Left cardiac atrium (tissue), 4 donors: ENCODE measurements at places on chromosomes 3 and 15. TPM values are rescaled to one million over a fixed set of nuclear protein-coding genes. Genes with fewer than 3 reads are reported as not detected.

- no peak for DNase-seq
These were observed 931.9 kb downstream of the IGSF11 start for GRCh38 chr3:118102737-118103136.

GRCh38 chr15:30956216-30957124 is 35.0 kb downstream of the MTMR10 start:
- DNase-seq, result no peak

- DNase-seq, result peak; percentile 90
These were observed 23.6 kb downstream of the SEC61A1 start for GRCh38 chr3:128075522-128076482.

- no peak for DNase-seq
These were observed 294.0 kb downstream of the SOX2 start for GRCh38 chr3:182005701-182006100.

DNA sequence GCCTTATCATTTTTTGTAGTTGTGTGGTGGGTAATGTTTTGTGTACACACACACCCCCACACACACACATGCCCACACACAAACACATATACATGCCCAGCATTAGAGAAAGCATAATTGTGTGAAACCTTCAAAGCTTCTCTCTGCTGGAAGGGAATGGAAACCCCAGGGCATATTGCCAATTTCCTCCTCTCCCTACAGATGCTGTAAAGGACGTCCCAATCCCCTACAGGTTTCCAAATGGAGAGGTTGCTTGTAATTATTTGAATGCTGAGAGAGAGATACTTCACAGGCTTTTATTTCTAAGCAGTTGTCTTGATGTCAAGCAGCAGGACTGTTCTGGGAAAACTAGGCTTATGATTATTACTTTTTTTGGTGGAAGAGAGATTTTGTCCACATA is 23.0 kb upstream of the CCK start:
- DNase-seq, result no peak

The CFAP100 gene
- total RNA-seq, result not detected

DNA sequence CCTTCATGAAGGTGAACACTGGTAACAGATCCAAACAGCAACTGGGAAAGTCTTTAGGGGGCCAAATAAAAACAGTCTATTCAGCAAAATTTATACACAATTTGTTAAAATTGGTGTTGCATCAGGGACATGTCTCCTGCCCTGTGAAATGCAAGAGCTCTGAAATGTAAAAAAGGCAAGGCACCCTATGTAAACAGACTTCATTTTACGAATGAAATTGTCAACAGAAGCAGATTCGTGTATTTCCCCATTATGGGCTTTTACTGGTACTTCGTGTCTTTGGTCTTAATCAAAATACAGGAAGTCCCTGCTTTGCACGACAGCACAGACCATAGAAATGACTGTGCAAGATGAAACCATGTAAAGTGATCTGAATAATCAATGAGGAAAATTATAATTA is 127.3 kb upstream of the THBS1 start:
- no peak for DNase-seq
